Activated CD4-positive, alpha-beta memory T cell treated with anti-CD3 and anti-CD28 coated beads, Interleukin-2, amount 10 ng/mL, durations not matched to agents 7 days and 5 days (primary cell): ENCODE measurements at places on chromosomes 4 and X.
A peak's percentile ranks its signal among the peaks of the same experiment; 100 is the strongest.

GRCh38 chr4:162793571-162793970 is 373.1 kb downstream of the NAF1 start:
- DNase-seq: no peak

DNA sequence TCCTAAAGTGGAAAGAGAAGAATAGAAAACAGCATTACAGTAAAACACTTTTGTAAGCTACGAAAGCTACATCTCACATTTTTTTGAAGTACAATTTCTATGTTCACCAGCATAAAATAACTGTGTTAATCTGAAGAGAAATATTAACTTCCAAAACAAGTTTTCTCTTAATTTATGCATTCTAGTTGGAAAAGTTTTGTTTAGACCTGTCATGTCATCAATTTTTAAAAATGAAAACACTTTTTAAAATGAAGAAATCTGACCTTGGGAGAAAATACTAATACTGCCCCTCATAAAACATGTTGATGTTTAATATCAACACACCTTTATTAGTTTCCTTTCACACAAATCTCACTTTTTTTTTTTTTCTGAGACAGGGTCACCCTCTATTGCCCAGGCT is 45.2 kb downstream of the CCDC158 start:
- DNase-seq: no peak

DNA sequence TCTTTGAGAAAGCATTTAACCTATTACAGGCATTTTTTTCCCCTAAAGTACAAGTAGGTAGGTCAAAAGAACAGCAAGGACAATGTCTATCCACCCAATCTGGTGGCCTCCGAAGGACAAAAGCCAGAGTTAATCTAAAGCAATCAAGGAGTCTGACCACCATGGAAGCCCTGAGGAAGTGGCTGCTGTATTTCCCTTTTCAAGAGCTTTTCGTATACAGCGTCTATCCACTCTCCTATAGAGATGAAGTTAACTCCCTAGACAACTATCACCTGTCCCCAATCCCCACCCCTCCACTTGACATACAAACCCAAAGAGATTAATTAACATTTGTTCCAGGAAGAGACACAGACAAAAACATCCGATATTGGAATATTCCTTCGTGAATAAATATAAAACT is 85.5 kb downstream of the SNCA start:
- no peak for DNase-seq

GRCh38 chr4:133147286-133147821 is 1.7 kb upstream of the PCDH10 start:
- no peak for DNase-seq

DNA sequence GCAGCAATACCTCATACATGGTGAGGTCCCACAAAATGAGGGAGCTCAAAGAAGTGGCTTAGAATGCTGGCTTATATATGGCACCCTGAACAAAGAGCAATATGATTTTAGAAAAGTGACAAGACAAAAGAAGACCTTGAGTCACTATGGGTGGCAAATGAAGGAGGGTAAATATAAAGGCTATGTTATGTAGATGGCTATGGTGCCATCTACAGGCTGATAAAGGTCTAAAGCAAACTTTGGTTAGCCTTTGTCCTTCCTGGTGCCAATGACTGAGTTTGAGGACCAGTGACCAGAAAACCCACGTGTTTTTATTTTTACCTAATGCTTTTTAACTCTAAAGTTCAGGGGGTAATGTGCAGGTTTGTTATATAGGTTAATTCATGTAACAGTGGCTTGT is 151.8 kb downstream of the CCNG2 start:
- DNase-seq: no peak

- no peak for DNase-seq
Observed at GRCh38 chr4:93834249-93835066, 5.9 kb downstream of the ATOH1 start.

GRCh38 chrX:29870608-29871007 is 344.8 kb upstream of the MAGEB2 start:
- no peak for DNase-seq

GRCh38 chr4:15018361-15018760 is 16.1 kb downstream of the CPEB2 start:
- no peak for DNase-seq

- peak; percentile 68 for DNase-seq
Observed at GRCh38 chrX:155612312-155613224, at the start of gene TMLHE. Gene TMLHE (minus strand): TSS chrX:155612952. CDS start chrX:155545276, 67,676 bp downstream.

GRCh38 chr4:140931911-140932310 is 175.7 kb upstream of the TBC1D9 start:
- DNase-seq: no peak

GRCh38 chr4:76538296-76538695 is 103.3 kb downstream of the SHROOM3 start:
- no peak for DNase-seq

GRCh38 chr4:185730849-185731608 is 81.0 kb downstream of the SORBS2 start:
- DNase-seq: no peak

DNA sequence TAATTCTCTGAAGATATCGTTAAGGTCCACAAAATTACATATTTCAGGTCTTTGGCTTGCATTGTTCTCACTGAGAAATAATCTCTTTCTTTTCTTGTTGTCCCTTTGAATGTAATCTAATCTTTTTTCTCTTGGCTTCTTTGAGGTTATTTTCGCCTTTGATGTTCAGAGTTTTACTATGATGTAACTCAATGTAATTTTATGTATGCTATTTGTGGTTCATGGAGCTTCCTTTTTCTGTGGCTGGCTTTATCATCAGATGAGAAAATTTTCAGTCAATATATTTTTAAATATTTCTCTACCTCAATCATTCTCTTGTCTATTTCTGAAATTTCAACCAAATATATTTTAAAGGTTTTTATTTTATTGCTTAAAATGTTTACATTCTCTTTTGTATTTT is 672.2 kb downstream of the TRAM1L1 start:
- DNase-seq: no peak

- no peak for DNase-seq
Observed at GRCh38 chr4:95599777-95600400, 51.1 kb upstream of the UNC5C start.

GRCh38 chr4:152803541-152803940 is 23.8 kb downstream of the ARFIP1 start:
- no peak for DNase-seq

GRCh38 chr4:93475730-93476129 is 352.8 kb upstream of the ATOH1 start:
- no peak for DNase-seq

DNA sequence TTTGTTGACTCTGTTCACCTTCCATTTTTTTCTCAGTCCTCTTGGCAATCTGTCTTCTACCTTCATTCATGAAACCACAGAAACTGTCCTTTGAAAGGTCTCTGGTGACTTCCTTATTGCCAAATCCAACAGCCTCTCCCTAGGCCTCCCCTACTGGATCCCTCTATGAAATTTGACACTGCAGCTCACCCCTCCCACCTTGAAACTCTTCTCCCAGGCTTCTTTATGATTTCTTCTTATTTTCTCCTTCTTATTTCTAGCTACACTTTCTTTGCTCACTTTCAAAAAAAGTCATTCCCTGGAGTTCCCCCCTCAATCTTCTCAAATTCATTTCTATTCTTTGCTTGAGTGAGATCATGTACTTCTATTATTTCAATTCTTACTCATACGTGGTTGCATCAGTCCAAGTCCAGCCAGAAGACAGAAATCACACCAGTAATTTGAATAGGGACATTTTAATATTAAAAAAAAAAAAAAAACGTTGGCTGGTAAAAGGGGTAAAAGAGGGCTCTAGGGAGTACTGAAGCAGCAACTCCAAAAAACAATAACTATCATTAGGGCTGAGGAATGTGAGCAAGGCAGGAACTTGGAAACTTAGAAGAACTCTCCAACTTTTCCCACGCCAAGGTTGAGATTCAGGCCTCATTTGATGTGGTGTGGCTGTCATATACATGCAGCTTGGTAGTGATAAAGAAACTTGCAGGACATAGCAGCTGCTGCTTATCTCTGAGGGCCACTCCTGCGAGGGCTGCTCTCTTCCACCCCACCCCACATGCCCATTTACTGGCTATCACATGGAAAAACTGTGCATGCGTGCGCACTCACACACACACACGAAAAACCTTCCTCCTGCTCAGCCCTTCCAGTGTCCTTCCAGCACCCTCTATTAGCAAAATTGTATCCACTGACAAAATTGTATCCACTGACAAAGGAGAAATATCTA is 169.8 kb upstream of the GALNT7 start:
- DNase-seq: no peak

DNA sequence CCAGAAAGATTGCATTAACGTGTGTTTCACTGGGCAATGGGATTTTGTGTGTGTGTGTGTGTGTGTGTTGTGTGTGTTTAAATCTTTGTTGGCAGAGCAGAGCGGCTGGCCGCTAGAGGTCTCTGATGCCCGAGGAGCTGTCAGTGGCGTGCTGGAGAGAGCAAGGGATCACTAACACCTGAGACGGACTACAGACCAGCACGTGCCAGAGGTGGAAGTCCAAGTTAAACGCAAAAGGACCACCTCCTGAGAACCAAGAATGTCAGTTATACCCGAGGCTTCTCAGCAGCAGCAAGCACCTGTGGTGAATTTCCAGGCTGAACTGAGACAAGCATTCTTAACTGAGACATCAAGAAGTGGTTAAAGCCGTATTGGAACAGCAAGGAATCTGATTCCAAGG is 9.0 kb upstream of the SLC25A14 start:
- DNase-seq: peak; percentile 44

DNA sequence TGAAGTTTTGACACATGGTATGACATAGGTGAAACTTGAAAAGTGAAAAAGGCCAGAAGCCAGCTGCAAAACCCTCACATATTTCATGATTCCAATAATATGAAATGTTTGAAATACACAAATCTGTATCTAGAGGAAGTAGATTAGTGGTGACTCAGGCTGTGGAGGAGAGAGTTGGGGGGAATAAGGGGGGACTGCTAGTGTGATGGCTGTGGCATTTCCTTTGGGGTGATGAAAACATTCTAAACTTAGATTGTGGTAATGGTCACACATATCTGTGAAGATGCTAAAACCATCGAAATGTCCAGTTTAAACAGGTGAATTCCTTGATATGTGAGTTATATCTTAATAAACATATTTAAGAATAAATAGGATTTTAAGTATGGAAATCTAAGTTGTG is 343.5 kb upstream of the SFRP2 start:
- no peak for DNase-seq

DNA sequence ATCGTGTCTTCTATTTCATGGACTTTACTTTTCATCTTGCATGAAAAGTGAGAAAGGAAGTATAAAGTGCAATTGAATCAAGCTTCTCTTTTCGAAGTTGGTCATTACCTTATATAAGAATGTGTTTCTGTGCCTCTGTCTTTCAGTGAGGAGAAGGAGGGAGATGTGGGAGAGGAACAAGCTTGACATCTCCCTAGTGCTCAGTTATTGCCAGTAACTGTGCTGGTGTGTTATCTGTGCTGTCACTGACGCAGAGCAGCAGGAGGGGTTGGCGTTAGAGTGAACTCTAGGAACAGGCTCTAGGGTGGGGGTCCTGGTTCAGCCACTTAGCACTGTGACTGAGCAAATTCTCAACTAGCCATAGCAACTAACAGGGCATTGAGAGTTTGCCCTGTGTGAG is 34.0 kb upstream of the TBC1D9 start:
- no peak for DNase-seq

- peak; percentile 33 for DNase-seq
Observed at GRCh38 chrX:68443155-68443868, 10.0 kb upstream of the OPHN1 start.
